Mononuclear cell (primary cell): ENCODE measurements at places on chromosomes 16 and 17. TPM values are rescaled to one million over a fixed set of nuclear protein-coding genes. Genes with fewer than 3 reads are reported as not detected.

ASPHD1 gene
- total RNA-seq = not detected

MYH8 gene
- not detected for total RNA-seq

HAS3 gene
- total RNA-seq = 0.84 TPM

ZNF764 gene
- 10.5 TPM for total RNA-seq

ERI2 gene
- 0.84 TPM for total RNA-seq

TPSB2 gene
- not detected for total RNA-seq

TMEM11 gene
- 15.8 TPM for total RNA-seq

HOXB2 gene
- 7.6 TPM for total RNA-seq

TEDC2 gene
- total RNA-seq = not detected

WFDC1 gene
- total RNA-seq = 0.10 TPM

KCNJ16 gene
- total RNA-seq = under 0.01 TPM

SHBG gene
- total RNA-seq = not detected

EPOP gene
- 0.63 TPM for total RNA-seq

BICDL2 gene
- total RNA-seq = 0.10 TPM

TEX19 gene
- not detected for total RNA-seq

FCSK gene
- 9.2 TPM for total RNA-seq

FBXO39 gene
- total RNA-seq = 0.73 TPM

CWC25 gene
- total RNA-seq = 30.0 TPM

GRB2 gene
- 151 TPM for total RNA-seq

CMTM2 gene
- total RNA-seq = 0.52 TPM

GSDMA gene
- total RNA-seq = 0.94 TPM

ZPBP2 gene
- not detected for total RNA-seq

TNFRSF13B gene
- total RNA-seq = 2.2 TPM

ATP2A1 gene
- 0.52 TPM for total RNA-seq

C16orf96 gene
- total RNA-seq = 0.42 TPM

COPRS gene
- 7.9 TPM for total RNA-seq

KRT23 gene
- total RNA-seq = 0.52 TPM

TPSD1 gene
- not detected for total RNA-seq

CDH8 gene
- not detected for total RNA-seq
